ENCODE measurements at places on chromosomes 11 and 22.

DNA sequence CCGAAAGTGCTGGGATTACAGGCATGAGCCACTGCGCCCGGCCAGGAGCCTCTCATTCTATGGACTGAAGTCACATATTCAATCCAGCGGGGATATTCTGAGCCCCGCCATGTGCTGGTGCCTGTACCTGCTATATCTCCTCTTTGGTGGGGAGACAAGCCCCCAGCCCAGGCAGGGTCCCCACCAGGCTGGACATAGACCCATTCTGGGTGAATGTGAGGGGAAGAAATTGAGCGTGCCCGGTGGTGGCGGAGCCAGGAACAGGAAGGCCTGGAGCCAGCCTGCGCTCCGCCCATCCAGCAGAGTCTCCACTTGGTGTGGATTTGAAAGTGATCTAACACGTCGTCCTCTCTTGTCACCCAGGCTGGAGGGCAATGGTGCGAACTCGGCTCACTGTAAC, 38.0 kb upstream of the CSNK1E start:
- DNase-seq, result no peak
- H3K27me3 ChIP-seq, result no peaks in the 10 kb centered on the region
- no peaks in the 10 kb centered on the region for H3K36me3 ChIP-seq
- H3K4me3 ChIP-seq, result no peak overlapping the region
- H3K27ac ChIP-seq, result no peak overlapping the region

DNA sequence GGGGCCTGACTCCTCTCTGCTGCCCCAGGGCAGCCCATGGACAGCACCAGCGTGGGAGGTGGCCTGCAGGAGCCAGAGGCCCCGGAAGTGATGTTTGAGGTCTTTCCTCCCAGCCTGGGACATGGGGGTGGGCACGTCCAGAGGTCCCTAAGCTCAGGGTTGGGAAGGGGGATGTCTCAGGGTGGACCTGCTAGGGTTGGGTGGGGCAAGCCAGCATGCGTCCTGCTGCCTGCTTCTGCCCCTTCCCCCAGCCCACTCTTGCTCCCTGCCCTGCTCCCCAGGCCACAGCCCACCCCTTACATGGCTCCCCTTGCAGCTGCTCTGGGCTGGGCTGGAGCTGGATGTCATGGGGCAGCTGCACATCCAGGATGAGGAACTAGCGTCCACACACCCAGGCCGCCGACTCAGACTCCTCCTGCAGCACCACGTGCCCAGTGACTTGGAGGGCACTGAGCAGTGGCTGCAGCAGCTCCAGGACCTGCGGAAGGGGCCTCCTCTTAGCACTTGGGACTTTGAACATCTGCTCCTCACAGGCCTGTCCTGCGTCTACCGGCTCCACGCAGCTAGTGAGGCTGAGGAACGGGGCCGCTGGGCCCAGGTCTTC, 1.3 kb downstream of the FAM180B start:
- peaks cover 7% of the 10 kb centered on the region for H3K4me1 ChIP-seq
- no peaks in the 10 kb centered on the region for H3K27me3 ChIP-seq
- H3K27ac ChIP-seq, result no peak overlapping the region
- H3K4me3 ChIP-seq, result no peak overlapping the region

DNA sequence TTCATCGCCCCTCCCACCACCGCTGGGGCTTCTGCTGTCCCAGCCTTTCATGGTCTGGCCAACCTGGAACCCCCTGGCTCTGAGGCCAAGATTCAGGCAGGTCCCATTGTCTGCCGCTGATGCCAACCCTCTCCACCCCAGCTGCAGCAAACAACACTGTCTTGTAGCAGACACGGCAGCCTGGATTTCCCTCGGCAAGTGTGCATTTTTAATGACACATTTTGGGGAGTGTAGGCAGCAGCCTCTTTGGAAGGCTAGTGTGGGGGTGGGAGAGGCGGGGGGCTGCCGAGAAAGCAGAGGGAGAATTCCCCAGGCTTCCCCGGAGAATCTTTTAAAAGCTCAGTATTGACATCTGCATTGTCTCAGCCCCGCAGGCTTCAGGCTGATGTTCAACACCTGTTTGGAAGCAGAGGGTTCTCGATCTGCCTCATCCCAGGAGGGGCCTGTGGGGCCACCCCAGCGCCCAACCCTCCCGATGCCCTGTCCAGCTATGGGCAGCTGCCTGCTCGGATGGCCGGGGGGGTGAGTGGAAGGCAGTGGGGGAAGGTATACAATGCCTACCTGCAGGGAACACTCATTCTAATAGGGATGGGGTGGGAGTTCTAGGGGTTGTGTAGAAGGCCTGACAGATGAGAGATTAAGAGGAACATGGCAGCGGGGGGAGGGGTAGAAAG, 41.5 kb downstream of the NECTIN1 start:
- H3K4me3 ChIP-seq, result no peak overlapping the region
- DNase-seq, result no peak
- peaks cover 71% of the 10 kb centered on the region for H3K4me1 ChIP-seq
- H3K27ac ChIP-seq, result no peak overlapping the region
- H3K36me3 ChIP-seq, result peaks cover 4% of the 10 kb centered on the region

GRCh38 chr22:23751441-23751996, 607 bp upstream of the ZNF70 start:
- peak overlapping the region; percentile 68 for H3K4me3 ChIP-seq
- peaks cover 5% of the 10 kb centered on the region for H3K36me3 ChIP-seq
- peaks cover 14% of the 10 kb centered on the region for H3K4me1 ChIP-seq
- no peak for DNase-seq
- H3K27me3 ChIP-seq, result peaks cover 2% of the 10 kb centered on the region

DNA sequence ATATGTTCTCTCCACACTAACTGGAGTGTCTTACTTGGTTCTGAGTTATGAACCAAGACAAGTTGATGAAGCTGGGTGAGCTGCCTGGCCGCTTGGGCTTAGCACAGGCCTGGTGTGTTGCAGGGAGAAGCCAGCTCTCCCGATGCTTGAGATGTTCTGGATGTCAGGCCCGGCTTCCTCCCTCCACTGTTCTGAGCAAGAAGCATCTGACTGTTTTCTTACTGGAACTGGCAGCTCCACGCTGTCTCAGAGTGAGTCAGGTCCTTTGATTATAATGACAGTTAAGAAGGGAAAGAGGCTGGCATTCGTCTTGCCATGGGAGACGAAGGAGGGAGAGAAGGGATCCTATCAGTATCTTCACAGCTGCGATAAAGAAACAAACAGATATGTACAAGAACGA, 46.5 kb upstream of the CRTAM start:
- H3K27ac ChIP-seq, result no peak overlapping the region
- no peak for DNase-seq
- no peak overlapping the region for H3K4me3 ChIP-seq
- H3K4me1 ChIP-seq, result peaks cover 1% of the 10 kb centered on the region
- H3K36me3 ChIP-seq, result no peaks in the 10 kb centered on the region
- no peaks in the 10 kb centered on the region for H3K27me3 ChIP-seq

GRCh38 chr11:78763664-78764063, 189.0 kb upstream of the NARS2 start:
- DNase-seq, result no peak
- no peak overlapping the region for H3K27ac ChIP-seq
- H3K4me3 ChIP-seq, result no peak overlapping the region
- H3K27me3 ChIP-seq, result no peaks in the 10 kb centered on the region
- no peaks in the 10 kb centered on the region for H3K4me1 ChIP-seq

- no peaks in the 10 kb centered on the region for H3K36me3 ChIP-seq
- no peaks in the 10 kb centered on the region for H3K4me1 ChIP-seq
- no peak overlapping the region for H3K27ac ChIP-seq
- no peak overlapping the region for H3K4me3 ChIP-seq
- DNase-seq, result no peak
Measured at GRCh38 chr11:65822776-65823528, 10.8 kb upstream of the SNX32 start.

- peaks cover 9% of the 10 kb centered on the region for H3K27me3 ChIP-seq
- peaks cover 63% of the 10 kb centered on the region for H3K4me1 ChIP-seq
- peak overlapping the region; percentile 92 for H3K4me3 ChIP-seq
- no peak for DNase-seq
- H3K36me3 ChIP-seq, result peaks cover 7% of the 10 kb centered on the region
Measured at GRCh38 chr11:125593114-125593820, 615 bp downstream of the STT3A start.

DNA sequence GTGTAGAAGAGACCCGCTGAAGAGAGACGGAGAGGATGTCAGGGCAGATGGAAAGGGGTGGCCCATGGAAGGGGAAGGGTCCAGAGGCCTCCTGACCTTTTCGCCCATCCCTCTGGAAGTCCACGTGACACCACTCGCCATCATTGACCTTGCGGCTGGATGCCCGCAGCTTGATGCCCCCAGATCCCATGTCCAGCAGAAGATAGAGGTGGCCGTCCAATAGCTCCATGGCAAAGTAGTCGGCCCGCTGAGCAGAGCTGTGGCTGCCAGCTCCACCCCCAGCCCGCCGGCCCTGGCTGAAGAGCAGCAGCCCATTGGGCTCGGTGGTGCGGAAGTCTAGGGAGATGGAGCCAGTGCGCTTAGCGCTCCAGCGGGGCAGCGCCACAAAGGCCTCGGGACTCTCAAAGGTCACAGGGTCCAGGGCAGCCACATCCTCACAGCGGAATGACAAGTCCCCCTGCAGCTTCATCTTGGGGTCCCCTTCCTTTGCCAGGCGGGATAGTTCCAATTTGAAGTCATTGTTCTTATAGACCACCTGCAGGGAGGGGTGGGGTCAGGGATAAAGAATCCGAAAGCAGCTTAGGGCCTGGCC, 55.7 kb downstream of the NRXN2 start:
- peaks cover 9% of the 10 kb centered on the region for H3K27me3 ChIP-seq
- H3K4me3 ChIP-seq, result no peak overlapping the region
- no peaks in the 10 kb centered on the region for H3K36me3 ChIP-seq
- no peak overlapping the region for H3K27ac ChIP-seq

- H3K4me3 ChIP-seq, result peak overlapping the region; percentile 98
- H3K4me1 ChIP-seq, result peaks cover 59% of the 10 kb centered on the region
- peaks cover 11% of the 10 kb centered on the region for H3K27me3 ChIP-seq
Measured at GRCh38 chr11:28107191-28107749, 686 bp downstream of the KIF18A start.

GRCh38 chr11:128399251-128400121, 187.9 kb downstream of the ETS1 start:
- no peak overlapping the region for H3K27ac ChIP-seq
- H3K27me3 ChIP-seq, result peaks cover 7% of the 10 kb centered on the region
- H3K4me3 ChIP-seq, result no peak overlapping the region
- DNase-seq, result no peak
- H3K4me1 ChIP-seq, result peaks cover 5% of the 10 kb centered on the region

DNA sequence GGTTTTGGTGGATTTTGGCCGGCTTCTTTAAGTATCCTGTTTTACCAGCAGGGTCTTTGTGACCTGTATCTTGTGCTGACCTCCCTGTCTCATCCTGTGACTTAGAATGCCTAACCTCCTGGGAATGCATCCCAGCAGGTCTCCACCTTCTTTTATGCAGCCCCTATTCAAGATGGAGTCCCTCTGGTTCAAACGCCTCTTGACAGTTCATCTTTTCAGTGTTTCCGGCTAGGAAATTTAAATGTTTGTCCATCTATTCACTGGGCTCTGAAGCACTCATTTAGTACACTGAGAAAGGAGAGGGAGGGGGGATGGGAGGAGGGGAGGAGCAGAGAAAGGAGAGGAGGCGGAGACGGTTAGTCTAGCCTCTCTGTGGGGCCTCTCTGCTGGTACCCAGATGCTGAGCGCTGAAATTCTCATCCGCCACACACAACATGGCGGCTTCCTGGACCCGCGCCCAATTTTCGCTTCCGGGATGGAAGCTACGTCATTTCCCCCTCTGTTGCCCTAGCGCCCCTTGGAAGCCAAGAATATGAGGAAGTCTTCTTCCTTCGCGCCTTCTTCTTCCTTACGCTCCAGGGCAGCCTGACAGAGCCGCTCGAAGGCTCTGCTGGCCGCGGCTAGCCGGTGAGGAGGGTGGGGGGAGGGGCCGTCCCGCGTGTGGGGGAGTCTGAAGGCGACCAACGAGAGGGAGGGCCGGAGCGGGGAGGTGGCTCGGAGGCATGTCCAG, 69.0 kb upstream of the SYT13 start:
- peak overlapping the region; percentile 89 for H3K4me3 ChIP-seq
- peaks cover 15% of the 10 kb centered on the region for H3K4me1 ChIP-seq
- H3K27ac ChIP-seq, result peak overlapping the region; percentile 72
- DNase-seq, result peak; percentile 82
- H3K27me3 ChIP-seq, result peaks cover 7% of the 10 kb centered on the region

DNA sequence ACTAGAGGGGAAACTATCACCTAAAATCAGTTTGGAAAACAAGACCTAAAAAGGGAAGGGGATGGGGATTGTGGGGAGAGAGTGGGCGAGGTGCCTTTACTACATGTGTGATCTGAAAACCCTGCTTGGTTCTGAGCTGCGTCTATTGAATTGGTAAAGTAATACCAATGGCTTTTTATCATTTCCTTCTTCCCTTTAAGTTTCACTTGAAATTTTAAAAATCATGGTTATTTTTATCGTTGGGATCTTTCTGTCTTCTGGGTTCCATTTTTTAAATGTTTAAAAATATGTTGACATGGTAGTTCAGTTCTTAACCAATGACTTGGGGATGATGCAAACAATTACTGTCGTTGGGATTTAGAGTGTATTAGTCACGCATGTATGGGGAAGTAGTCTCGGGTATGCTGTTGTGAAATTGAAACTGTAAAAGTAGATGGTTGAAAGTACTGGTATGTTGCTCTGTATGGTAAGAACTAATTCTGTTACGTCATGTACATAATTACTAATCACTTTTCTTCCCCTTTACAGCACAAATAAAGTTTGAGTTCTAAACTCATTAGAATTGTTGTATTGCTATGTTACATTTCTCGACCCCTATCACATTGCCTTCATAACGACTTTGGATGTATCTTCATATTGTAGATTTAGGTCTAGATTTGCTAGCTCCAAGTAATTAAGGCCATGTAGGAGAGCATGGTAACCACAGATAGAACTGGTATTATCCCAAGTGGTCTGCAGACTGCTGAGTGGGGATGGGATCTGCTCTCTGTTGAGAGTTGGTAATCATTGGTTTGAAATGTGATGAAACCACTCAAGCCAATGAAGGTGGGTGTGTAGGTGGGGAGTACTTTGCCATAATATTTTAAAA, 3.6 kb downstream of the NEAT1 start:
- peak; percentile 69 for DNase-seq
- H3K4me1 ChIP-seq, result peaks cover 80% of the 10 kb centered on the region
- H3K4me3 ChIP-seq, result peak overlapping the region; percentile 95
- peaks cover 70% of the 10 kb centered on the region for H3K27me3 ChIP-seq

GRCh38 chr11:2800655-2801531, 84.7 kb downstream of the CDKN1C start:
- H3K4me3 ChIP-seq, result no peak overlapping the region
- H3K4me1 ChIP-seq, result no peaks in the 10 kb centered on the region

DNA sequence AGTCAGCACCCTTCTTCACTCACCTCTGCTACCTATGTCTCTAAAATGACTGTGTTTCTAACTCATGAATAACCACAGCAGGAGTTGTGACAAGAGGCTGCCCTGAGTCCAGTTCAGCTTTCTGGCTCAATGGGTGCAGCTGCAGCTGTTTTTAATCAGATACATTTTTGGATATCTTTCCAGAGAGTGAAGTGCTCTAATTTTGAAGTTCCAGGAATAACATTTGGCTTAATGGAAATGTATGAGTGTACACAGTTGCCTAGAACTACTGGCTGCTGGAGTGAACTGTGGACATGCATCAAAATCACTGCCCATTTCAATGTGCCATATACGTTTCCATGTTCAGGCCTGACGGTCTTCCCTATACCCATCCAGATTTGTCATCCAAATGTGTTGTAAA, 769.5 kb upstream of the ANO3 start:
- H3K27me3 ChIP-seq, result no peaks in the 10 kb centered on the region
- H3K4me3 ChIP-seq, result no peak overlapping the region
- no peaks in the 10 kb centered on the region for H3K4me1 ChIP-seq

GRCh38 chr22:48686694-48687302, 1140.9 kb downstream of the BRD1 start:
- no peaks in the 10 kb centered on the region for H3K27me3 ChIP-seq
- H3K4me1 ChIP-seq, result no peaks in the 10 kb centered on the region
- H3K27ac ChIP-seq, result no peak overlapping the region
- no peak overlapping the region for H3K4me3 ChIP-seq
- DNase-seq, result no peak
- no peaks in the 10 kb centered on the region for H3K36me3 ChIP-seq

Measured in immature natural killer cell (primary cell).